ENCODE measurements at places on chromosomes 3 and 15.

- DNase-seq, result peak; percentile 86
Observed at GRCh38 chr3:36907911-36908646, 36.8 kb downstream of the TRANK1 start.

DNA sequence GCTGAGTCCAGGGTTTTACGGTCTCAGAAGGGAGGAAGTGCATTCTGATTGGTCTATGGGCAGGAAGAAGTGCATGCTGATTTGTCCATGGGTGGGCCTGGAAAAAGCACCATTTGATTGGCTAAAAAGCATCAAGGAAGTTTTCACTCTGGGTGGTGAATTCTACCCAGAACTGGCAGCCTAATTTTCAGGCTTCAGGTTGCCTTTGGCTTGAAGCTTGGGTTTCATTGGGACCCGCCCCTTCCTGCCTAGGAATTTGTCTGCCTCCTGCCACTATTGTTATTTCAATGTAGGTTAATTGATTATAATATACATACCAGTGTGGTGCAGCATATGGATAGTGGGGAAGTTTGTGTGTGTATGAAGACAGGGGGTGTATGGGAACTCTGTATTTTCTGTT lies 1355.9 kb downstream of the SI start:
- DNase-seq, result no peak

DNA sequence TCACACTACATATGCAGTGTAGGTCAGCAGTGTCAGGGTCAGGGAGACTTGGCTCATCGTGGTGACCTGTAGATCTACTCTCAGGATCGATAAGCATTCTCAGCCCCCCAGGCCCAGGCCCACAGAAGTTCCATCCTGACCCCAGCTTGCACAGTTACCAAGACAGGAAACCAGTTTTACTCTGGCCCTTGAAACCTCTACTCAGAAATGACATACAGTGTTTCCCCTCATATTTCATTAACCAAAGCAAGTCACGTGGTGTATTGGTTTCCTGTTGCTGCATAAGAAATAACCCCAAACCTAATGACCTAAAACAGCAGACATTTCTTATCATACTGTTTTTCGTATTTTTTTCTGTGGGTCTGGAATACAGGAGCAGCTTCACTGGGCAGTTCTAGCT lies 242.2 kb downstream of the SLCO3A1 start:
- no peak for DNase-seq

DNA sequence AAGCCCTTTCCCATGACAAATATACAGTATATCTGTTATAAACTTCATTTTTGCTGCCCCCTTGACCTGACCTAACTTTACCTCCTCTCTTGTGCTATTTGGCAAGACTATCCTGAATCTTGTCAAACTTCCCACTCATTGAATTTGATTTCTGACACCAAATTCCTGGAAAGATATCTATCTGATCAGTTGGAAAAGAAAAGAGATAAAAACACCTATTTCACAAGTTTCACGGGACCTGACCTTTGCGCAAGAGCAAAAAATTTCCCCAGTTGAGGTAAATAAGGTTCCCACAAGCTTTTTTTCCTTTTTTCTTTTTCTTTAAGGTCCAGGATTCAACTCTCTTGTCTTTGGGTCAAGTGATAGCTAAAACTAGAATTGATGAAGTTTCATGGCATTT lies 189.2 kb upstream of the LPP start:
- no peak for DNase-seq

- DNase-seq, result no peak
Observed at GRCh38 chr3:194023501-194024280, 112.3 kb upstream of the HES1 start.

GRCh38 chr3:130539005-130539404 lies 22.0 kb downstream of the COL6A6 start:
- DNase-seq, result no peak

DNA sequence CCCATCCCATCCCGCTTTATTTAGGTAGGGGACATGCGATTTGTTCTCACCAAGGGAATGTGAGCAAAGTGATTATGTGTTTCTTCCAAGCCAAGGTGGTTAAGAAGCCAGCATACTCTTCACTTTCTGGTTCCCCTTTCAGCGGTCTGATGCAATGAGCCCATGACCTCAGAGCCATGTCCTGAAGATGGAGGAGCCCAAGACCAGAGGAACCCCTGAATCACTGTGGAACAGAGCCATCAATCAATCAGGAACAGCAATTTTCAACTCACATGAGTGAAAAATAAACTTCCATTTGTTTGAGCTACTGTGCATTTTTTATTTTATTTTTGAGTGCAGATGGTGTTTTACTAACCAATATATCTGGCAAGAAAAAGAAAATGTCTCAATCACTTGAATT lies 10.8 kb downstream of the THRB start:
- DNase-seq, result no peak

GRCh38 chr15:63354821-63355650 lies 26.6 kb downstream of the CA12 start:
- no peak for DNase-seq
